ENCODE measurements at places on chromosomes 7 and 10. TPM values are rescaled to one million over a fixed set of nuclear protein-coding genes. Genes with fewer than 3 reads are reported as not detected.

DNA sequence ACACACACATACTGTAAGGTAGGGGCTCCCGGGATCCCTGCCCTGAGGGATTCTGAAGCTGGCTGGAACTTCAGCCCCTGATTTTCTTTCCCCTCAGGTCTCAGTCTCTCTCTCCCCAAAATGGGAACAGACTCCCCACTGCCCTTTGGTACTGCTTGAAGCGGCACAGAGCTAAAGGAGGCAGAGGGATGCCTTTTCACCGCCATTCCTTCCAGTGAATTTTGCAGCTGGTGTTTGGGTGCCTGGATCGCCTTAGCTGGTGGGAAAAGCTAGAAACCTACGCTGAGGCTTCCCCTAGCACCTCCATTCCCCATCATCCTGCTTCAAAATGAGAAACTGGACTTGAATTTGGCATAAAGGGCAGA is 2.7 kb upstream of the CUEDC2 start:
- DNase-seq = no peak

GRCh38 chr10:78953113-78953798 is 115.5 kb upstream of the ZMIZ1 start:
- peak; percentile 78 for DNase-seq

GRCh38 chr10:116045366-116046356 is 227.3 kb downstream of the GFRA1 start:
- DNase-seq = no peak

DNA sequence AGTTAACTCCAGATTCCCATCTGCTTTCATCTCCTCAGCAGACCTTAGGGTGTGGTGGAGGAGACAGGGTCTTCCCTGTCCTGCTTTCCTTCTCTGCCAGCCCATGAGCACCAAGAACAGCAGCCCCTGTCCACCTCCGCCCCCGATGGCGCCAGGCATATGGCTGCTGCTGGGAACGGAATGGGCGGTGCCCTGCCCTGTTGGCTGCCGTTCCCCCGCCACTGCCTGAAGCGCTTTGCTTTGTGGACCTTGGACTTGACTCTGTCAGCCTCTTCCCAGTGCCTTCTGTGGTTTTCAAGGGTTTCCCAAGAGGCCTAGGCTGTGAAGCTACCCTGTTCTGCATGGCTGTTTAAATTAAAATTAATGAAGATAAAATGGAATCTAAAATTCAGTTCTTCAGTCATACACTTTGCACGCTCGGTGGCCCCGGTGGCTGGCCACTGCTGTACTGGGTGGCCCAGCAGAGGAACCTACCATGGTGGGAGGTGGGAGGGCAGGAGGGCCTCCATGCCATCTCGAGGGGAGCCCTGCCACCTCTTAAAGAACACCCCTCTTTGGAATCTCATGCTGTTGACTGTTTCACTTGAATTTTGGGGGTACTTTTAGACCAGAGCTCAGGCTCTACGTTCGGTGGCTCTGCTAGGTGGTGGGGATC is 78.7 kb downstream of the NKX6-2 start:
- no peak for DNase-seq

DNA sequence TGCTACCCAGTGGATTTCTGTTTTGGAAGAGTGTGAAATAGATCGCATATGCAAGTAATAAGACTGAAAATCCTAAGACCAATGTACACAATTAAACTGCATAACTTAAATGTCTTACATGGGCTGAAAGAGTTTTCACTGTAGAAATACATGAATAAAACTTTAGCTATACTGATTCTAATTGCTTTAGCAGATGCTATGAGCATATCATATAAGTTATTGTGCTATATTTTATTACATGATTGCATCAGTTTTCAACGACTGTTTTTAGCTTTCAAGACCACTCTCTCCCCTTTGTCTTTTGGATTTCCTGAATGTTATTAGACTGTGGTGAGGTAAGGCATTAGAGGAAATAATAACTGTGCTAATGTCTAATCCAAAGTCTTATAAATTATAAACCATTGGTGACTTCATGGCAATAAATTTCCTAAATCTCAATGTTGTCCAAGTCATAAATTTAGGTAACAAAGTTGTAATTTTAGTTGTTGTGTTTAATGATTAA is 124.5 kb downstream of the SEMA3A start:
- DNase-seq = no peak

PIK3CG gene
- not detected for total RNA-seq

ADAM12 gene
- 16.6 TPM for total RNA-seq

CADPS2 gene
- 0.13 TPM for total RNA-seq
